Kidney (tissue), 22 donors: ENCODE measurements at places on chromosomes 16 and 17.

DNA sequence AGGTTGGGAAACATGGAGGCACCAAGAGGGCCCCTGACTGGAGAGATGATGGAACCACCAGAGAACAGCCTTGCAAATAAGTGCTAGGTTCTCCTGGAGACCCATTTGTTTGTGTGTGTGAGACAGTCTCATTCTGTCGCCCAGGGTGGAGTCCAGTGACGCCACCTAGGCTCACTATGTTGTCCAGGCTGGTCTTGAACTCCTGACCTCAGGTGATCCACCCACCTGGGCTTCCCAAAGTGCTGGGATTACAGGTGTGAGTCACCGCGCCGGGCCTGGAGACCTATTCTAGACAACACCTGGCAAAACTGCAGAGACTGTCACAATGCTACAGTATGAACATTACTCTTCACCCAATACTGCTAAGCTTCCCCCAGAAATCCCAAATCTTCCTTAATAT is 1.5 kb downstream of the NPLOC4 start:
- DNase-seq = no peak

DNA sequence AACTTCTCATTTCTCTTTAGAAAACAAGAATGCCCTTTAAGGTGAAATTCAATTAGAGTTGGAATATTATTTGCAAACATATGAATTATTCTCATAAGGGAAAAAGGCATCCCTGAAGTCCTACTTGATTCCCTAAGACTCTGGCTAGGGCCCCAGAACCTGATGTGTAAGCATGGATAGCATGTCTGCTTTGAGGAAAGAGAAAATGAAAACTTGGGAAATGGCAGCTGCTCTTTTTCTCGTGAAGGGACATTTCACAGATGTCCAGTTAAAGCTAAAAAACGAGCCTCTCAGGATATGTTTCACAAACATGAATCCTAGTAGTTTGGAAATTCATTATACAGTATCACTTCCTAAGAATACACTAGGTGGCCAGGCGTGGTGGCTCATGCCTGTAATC is 112.3 kb upstream of the CLEC3A start:
- no peak for DNase-seq

DNA sequence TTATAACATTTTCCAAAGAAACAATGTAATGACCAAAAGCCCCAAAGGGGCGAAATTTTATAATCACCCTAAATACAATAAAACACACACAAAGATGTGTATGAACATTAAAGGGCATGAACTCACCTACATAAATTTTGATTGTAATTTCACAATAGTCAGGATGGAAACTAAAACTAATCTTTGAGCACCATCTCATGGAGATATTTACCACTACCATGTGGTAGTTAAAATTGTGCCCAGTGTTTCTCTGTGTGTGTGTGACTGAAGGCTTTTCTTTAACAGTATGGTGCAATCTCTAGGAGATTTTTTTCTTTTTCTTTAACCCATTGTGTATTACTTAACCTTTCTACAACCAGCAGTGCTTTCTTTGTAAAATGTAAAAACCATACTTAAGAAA is 19.7 kb upstream of the MEIOC start:
- DNase-seq = no peak

- peak; percentile 63 for DNase-seq
Measured at GRCh38 chr16:8026450-8026849, 563.9 kb downstream of the TMEM114 start.

DNA sequence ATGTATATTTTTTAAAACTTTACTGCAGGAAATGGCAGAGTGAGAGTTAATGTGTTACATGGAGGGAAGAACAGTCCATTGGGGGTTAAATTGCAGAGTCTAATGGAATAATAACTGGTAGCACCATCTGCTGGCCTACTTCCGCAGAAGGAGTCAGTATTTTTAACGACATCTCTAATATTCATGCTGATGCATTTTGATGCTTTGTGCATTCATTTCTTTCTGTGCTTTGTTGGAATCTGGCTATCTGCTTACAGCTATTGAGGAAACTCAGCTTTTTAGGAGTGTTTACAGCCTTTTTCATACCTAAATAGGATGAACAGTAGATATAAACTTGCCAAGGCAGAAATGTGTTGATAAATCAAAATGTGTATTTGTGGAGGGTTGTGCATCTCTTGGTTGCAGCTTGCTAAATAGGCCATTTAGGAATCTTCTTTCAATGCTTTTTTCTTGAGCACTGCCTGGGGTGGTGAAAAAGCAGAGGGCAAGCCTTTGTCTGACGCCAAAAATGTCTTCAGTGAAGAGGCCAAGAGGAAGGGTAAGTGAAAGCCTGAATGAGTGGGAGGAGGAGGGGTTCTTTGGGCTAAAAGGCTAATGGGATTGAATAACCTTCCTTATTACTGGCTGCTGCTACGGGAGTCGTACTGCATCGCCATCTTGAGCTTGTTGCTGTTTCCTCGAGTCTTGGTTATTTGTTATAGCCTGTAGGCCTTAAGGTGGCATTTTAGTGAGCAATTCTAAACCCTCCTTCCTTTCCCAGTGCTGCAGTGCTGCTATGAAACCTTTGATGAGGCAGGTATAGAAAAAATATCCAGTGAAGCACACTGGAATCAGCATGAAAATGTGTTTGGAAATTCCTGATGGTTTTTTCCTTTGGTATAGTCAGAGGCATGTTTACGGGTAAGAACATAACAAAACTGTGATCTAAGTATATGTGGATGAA is 153.3 kb downstream of the CHD9 start:
- DNase-seq = peak; percentile 97

DNA sequence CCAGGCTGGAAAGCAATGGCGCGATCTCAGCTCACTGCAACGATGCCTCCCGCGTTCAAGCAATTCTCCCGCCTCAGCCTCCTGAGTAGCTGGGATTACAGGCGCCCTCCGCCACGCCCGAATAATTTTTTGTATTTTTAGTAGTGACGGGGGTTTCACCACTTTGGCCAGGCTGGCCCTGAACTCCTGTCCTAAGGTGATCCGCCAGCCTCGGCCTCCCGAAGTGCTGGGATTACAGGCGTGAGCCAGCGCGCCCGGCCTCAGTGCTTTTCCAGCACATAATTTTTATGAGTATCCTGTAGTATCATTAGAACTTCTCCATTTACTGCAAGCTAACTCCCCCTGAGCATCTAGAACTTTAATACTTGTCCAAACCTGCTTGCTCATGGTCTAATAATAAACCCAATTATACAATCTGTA is 1.8 kb downstream of the UBE2G1 start:
- peak; percentile 78 for DNase-seq

DNA sequence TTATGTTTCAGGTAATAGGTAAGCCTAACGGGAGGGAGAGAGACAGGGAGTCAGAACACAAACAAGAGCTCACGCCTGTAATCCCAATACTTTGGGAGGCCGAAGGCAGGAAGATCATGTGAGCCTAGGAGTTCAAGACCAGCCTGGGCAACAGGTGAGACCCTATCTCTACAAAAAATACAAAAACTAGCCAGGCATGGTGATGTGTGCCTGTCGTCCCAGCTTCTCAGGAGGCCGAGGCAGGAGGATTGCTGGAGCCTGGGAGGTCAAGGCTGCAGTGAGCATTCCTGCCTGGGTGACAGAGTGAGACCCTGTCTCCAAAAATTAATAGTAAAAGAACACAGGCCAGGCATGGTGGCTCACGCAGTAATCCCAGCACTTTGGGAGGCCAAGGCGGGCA is 27.4 kb downstream of the YWHAE start:
- no peak for DNase-seq

DNA sequence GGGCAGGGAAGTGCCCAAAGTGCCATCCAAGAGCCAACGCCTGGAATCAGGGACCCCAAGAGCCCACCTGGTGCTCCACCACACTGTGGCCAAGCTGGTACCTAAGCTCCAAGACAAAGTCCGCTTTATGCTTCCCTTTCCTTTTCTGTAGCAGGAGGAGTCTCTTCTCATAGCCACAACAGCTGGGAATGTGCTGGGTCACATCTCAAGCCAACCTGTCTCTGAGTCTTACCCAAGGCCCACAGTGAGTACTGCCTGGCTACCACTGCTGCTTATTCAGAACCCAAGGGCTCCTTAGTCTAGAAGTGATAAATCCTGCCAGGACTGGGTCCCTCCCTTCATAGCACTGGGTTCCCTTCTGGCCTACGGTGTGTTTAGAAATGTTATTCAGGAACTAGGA is 49.8 kb downstream of the ERCC4 start:
- DNase-seq = no peak

- no peak for DNase-seq
Measured at GRCh38 chr16:65618333-65618732, 496.5 kb upstream of the CDH11 start.

DNA sequence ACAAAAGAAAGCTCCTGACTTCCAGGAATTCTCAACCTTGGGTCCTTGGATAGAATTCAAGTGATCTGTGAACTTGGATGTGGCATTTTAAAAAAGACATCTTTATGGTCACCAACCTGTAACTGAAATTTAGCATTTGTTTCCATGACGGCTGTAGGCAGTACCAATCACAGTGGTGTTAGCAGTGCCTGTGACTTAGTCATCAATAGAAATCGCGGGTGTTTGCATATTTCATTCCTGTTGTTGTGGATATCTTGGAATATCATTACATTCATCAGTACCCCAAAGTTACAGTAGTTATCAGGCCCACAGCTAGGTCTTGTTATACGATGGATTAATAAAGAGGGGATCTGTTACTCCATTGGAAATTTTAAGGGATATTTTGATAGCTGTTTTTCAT is 81.6 kb downstream of the CMIP start:
- DNase-seq = no peak

GRCh38 chr17:39016193-39017153 is 49.3 kb upstream of the FBXO47 start:
- DNase-seq = no peak

GRCh38 chr16:89197033-89197632 is 3.2 kb downstream of the SLC22A31 start:
- no peak for DNase-seq

DNA sequence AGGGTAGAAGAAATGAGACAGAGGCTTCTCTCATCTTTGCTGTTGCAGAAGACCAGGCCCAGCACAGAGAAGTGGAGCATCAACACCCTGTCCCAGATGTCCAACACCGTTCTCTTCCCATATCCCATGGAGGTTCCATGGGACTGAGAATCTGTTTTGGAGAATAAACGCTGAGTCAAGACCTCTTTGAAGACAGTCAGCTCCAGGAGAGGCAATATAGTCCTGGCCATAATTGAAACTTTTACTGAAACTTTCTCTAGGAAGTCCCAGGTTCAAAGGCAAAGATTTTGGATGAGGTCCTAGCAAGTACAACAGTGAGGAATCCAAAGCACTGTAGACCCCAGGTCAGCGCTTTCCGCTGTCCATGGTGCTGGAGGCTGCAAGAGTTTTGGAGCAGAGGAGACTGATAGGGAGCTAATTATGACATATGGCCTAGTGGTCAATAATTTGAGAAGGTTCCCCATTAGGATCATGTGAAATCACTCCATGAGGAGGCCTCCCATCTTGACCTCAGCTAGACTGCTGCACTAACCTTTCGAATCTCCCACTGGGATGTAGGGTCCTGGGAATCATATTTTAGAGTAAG is 36.0 kb downstream of the OSBPL7 start:
- DNase-seq = peak; percentile 54

GRCh38 chr17:70976447-70976846 is 807.1 kb downstream of the KCNJ2 start:
- no peak for DNase-seq

- no peak for DNase-seq
Measured at GRCh38 chr17:2235792-2236366, 67.7 kb downstream of the SMG6 start.

GRCh38 chr16:87350681-87351319 is 32.8 kb downstream of the FBXO31 start:
- peak; percentile 7 for DNase-seq

DNA sequence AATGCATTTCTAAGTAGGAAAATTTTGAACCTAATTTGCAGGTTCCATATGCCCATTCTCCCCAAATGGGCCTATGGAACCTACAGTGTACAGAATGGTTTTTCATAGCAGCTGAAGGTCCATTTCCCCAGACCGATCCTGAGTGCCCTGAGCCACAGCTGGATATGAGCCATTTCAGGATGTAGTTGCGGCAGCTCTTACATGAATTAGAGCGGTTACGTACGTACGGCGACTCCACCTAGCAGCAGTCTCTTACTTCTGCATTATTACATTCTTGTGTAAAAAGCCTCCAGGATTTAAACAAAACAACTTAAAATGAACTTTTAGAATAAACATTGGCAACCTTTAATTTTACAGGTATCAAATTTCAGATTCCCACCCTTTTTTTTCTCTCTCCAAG is 225.3 kb downstream of the SNX29 start:
- DNase-seq = no peak

- DNase-seq = peak; percentile 25
Measured at GRCh38 chr17:74746376-74746775, 2.1 kb upstream of the NHERF1 start.

DNA sequence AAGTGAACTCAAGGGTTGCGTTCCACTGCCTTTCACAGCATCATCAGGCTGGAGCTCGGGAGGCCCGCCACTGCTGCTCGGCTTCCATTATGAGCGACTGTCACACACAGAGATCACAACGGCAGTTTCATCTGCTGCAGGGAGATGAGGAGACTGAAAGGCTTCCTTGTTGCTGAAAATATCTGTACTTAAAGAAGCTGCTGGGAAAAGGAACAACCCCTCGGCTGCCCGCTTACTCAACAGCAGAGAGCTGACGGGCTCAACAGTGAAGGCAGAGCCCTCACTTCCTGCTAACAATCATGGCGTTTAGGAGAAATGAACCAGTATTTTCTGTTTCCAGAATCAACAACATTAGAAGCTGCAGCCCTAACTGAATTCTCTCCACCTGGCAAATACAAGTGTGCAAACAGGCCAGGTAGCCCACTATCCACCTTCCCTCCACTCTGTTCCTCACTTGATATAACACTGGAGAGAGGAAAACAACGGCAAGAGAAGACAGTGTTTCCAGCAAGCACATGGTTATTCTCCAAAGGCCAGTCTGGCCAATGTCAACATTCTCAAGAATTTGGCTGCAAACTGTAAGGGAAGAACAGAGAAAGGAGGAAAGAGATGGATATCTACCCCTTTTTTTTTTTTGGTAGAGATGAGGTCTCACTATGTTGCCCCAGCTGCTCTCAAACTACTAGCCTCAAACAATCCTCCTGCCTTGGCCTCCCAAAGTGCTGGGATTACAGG is 33.7 kb downstream of the MBTPS1 start:
- DNase-seq = no peak

GRCh38 chr17:4162775-4163466 is 19.9 kb downstream of the CYB5D2 start:
- peak; percentile 76 for DNase-seq

DNA sequence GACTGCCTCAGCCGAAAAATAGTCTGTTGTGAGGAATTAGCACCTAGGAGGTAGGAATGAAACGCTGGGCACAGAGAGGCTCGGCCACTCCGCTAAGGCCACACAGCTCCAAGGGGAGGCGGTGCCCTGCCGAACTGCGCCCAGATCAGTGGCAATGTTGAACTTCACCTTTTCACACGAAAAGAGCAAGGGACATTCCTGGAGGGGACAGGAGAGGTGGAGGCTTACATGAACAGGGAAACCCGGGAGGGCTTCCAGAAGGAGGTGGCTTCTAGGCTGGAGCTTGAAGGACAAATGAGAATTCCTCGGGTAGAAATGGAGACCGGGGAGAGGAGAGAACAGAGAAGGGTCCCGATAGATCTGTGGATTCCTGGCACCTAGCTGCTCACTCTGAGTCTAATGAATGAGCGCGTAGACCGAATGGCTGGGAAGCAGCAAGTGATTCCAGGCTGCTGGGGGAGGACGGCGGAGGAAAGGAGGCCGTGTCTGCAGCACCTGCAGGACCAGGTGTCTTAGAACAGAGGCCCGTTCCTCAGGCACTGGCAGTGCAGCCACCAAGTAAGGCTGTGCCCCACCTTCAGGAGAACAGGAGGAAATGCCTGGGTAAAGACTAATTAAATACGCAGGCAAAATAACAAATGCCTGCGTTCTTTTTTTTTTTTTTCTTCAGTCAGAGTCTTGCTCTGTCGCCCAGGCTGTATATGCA is 722 bp upstream of the SLC38A10 start:
- DNase-seq = peak; percentile 66
